Mesothelial cell of epicardium (in vitro differentiated cells): ENCODE measurements at places on chromosomes 4 and X. TPM values are rescaled to one million over a fixed set of nuclear protein-coding genes. Genes with fewer than 3 reads are reported as not detected.

- peaks cover 15% of the 10 kb centered on the region for H3K36me3 ChIP-seq
- no peak overlapping the region for H3K4me3 ChIP-seq
- H3K27me3 ChIP-seq, result no peaks in the 10 kb centered on the region
Measured at GRCh38 chrX:54447461-54447860, 7.3 kb downstream of the TSR2 start.

GRCh38 chr4:21879187-21879586, 69.4 kb downstream of the KCNIP4 start:
- no peak overlapping the region for H3K27ac ChIP-seq
- H3K27me3 ChIP-seq, result no peaks in the 10 kb centered on the region
- no peak for DNase-seq
- H3K4me3 ChIP-seq, result no peak overlapping the region
- no peaks in the 10 kb centered on the region for H3K36me3 ChIP-seq
- no peaks in the 10 kb centered on the region for H3K4me1 ChIP-seq

PAGE2B gene
- not detected in 3 replicates for total RNA-seq

ANK2 gene
- 9.2 to 11.8 TPM (median 10.4 TPM) in 3 replicates for total RNA-seq

GRCh38 chr4:186074189-186074588, 5.2 kb downstream of the TLR3 start:
- no peak overlapping the region for H3K27ac ChIP-seq
- H3K36me3 ChIP-seq, result peaks cover 7% of the 10 kb centered on the region
- no peaks in the 10 kb centered on the region for H3K27me3 ChIP-seq
- H3K4me1 ChIP-seq, result peaks cover 28% of the 10 kb centered on the region
- no peak overlapping the region for H3K4me3 ChIP-seq

JCHAIN gene
- 0.16 to 0.47 TPM (median 0.18 TPM) in 3 replicates for total RNA-seq

- peaks cover 28% of the 10 kb centered on the region for H3K36me3 ChIP-seq
- no peaks in the 10 kb centered on the region for H3K27me3 ChIP-seq
- no peak overlapping the region for H3K27ac ChIP-seq
- H3K4me1 ChIP-seq, result peaks cover 19% of the 10 kb centered on the region
- DNase-seq, result no peak
Measured at GRCh38 chr4:168710353-168710946, 213.6 kb downstream of the PALLD start.

CENPI gene
- total RNA-seq, result 7.7 to 9.6 TPM (median 8.3 TPM) in 3 replicates

- H3K27ac ChIP-seq, result no peak overlapping the region
- H3K27me3 ChIP-seq, result peaks cover 4% of the 10 kb centered on the region
- no peaks in the 10 kb centered on the region for H3K4me1 ChIP-seq
- H3K4me3 ChIP-seq, result no peak overlapping the region
- H3K36me3 ChIP-seq, result no peaks in the 10 kb centered on the region
Measured at GRCh38 chr4:55675196-55675793, 39.2 kb upstream of the NMU start.

DNA sequence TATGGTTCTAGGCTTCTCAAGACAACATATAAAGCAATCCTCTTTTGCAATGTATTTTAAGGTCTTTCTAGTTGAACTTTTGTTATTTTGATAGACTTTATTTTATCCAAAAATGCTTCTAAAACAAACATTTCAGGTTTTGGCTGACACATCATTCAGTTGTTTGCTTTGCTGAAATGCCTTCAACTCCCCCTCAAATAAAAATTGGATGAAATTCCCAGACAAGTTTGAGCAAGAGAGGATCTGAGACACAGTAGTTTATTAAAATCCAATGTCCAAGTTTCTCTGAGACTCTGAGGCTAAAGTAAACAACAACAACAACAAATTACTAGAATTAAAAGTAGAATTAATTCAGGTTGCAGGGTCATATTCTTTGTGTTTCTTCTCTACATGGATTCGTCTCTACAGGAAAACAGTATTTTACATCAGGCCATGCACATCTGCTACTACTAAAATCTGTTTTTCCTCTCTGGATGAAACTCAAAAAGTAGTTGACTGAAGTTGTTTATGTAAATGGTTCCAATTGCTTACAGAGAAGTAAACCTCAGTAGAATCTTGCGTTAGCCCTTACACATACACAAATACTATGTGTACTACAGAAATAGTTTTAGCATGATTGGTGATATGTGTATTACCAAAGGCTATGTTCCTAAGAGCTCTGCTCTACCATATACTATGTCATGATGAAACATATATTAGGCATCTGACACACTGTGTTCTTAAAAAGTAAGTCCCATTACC, 64.9 kb downstream of the PRSS12 start:
- no peaks in the 10 kb centered on the region for H3K36me3 ChIP-seq
- no peak overlapping the region for H3K4me3 ChIP-seq
- no peak overlapping the region for H3K27ac ChIP-seq
- DNase-seq, result no peak
- peaks cover 31% of the 10 kb centered on the region for H3K4me1 ChIP-seq
- H3K27me3 ChIP-seq, result no peaks in the 10 kb centered on the region
